ENCODE measurements at places on chromosomes 6 and 20. TPM values are rescaled to one million over a fixed set of nuclear protein-coding genes. Genes with fewer than 3 reads are reported as not detected.

The WFDC2 gene
- total RNA-seq: 1.6 TPM

The TNFAIP3 gene
- total RNA-seq: 133 TPM

The ABCC10 gene
- 31.9 TPM for total RNA-seq

The TTLL9 gene
- 1.9 TPM for total RNA-seq

The NUP153 gene
- 34.6 TPM for total RNA-seq

The SLC32A1 gene
- not detected for total RNA-seq

The OLIG3 gene
- not detected for total RNA-seq

The RRAGD gene
- total RNA-seq: 9.6 TPM

The HCRTR2 gene
- not detected for total RNA-seq

The RIMS1 gene
- total RNA-seq: 0.30 TPM

The FAM209B gene
- total RNA-seq: not detected

The YIPF3 gene
- 67.9 TPM for total RNA-seq

The ASXL1 gene
- total RNA-seq: 67.9 TPM

The TRIM40 gene
- total RNA-seq: not detected

The LAMA2 gene
- 121 TPM for total RNA-seq

The ADGB gene
- total RNA-seq: not detected

The PAK5 gene
- total RNA-seq: 0.46 TPM

The HLA-DRB1 gene
- 16.4 TPM for total RNA-seq

The FAM184A gene
- 10.0 TPM for total RNA-seq

The CTCFL gene
- 0.28 TPM for total RNA-seq

The CLDN20 gene
- total RNA-seq: not detected

The RCAN2 gene
- total RNA-seq: 16.7 TPM

The DDX43 gene
- total RNA-seq: 3.6 TPM

All from ovary (tissue), 10 donors.